T-helper 2 cell treated with Interferon-gamma antibody and Interleukin-4, amounts not matched to agents 5 μg/mL and 100 μg/mL, for 36 hours (primary cell): ENCODE measurements at places on chromosomes 2 and 18.

DNA sequence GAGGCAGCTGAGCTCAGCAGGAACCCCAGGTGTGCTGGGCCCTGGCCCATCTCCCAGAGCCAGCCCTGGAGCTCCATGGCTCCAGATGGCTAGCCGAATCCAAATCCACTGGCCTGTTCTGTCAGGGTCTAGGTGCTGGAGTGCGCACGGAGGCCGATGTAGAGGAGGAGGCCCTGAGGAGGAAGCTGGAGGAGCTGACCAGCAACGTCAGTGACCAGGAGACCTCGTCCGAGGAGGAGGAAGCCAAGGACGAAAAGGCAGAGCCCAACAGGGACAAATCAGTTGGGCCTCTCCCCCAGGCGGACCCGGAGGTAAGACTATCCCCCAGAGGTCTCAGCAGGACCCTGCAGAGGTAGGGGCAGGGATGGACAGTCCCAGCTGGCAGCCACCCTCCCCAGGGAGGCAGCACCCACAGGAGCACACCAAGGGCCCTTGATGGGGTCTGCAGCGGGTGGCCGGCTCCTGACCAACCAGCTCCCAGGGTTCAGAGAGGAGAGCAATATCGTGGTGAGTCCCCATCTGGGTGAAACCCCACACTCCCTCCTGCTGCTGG is 26.1 kb upstream of the PRLH start:
- DNase-seq, result no peak

- no peak for DNase-seq
Measured at GRCh38 chr18:2213905-2214304, 357.4 kb downstream of the METTL4 start.

- DNase-seq, result no peak
Measured at GRCh38 chr2:1979138-1979537, 234.8 kb upstream of the PXDN start.

- no peak for DNase-seq
Measured at GRCh38 chr18:26706911-26707351, 158.6 kb downstream of the AQP4 start.

DNA sequence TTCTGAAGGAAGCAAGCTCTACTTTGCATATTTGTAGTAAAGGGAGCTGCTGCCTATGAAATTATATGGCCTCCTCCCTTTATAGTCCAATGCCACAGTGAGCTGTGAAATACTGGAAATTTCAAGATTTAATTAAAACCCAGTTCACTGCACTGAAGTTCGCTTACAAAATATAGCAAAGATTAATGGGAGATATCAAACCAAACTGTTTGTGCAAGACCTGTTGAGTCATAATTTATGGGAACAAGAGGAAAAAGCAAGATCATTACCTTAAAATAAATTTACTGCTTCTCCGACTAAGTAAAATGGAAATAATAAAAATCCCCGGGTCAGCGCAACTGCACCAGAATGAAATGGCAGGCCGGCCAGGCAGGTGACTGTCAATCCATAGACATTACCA is 215.5 kb upstream of the RAB6C start:
- no peak for DNase-seq

GRCh38 chr2:2575870-2576386 is 244.9 kb upstream of the MYT1L start:
- no peak for DNase-seq

DNA sequence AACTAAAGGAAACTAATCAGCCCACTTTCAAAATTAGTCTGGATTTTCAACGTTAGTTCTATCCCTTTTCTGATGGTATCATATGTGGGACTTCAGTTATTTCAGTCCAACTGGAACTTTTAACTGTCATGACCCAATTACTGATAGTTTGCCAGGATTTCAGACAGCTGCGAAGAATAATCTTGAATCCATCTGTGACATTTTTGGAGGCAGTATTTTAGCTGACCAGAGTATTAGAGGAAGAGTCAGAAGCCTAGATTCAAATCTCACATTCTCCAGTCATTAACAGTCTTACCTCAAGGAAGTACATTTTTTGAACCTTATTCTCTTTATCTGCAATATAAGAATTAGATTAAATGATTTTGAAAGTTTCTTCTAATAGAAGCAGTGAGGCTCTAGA is 81.3 kb downstream of the PTRHD1 start:
- DNase-seq, result no peak

- DNase-seq, result no peak
Measured at GRCh38 chr2:189662669-189663226, 1.5 kb downstream of the ASNSD1 start.

- DNase-seq, result no peak
Measured at GRCh38 chr18:34650121-34650545, 60.0 kb upstream of the DTNA start.

DNA sequence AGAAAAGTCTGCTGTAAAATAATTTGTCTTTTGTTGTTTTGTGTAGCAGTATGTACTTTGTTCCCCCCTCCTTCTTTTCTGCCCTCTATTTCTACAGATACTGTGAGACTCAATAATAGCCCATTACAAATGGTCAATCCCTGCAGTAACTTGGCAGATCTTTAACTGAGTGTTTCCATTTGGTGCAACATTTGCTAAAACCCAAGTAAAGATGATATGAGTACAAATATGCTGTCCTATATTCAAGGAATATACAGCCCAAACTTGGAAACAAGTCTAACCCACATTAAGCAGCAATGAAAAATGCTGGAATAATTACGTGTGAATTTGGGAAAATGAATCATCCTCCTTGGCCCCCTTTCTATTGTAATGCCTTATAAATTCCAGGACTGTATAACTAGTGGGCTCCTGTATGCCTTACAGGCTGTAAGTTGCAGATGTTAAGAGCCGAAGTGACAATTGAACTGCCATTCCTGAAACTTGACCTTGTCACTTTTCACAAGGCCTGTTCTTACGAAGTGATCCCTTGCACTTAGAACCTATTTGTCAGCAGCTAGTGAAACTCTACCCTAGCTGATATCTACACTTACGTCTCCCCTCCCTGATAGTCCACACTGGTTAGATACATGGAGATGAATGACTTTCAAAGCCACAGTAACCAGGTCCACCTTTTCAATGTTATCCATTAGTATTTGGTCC is 104.9 kb downstream of the IRS1 start:
- DNase-seq, result no peak

GRCh38 chr2:102508863-102509262 is 35.8 kb downstream of the SLC9A4 start:
- DNase-seq, result no peak

GRCh38 chr2:173187941-173188788 is 112.5 kb downstream of the MAP3K20 start:
- no peak for DNase-seq

DNA sequence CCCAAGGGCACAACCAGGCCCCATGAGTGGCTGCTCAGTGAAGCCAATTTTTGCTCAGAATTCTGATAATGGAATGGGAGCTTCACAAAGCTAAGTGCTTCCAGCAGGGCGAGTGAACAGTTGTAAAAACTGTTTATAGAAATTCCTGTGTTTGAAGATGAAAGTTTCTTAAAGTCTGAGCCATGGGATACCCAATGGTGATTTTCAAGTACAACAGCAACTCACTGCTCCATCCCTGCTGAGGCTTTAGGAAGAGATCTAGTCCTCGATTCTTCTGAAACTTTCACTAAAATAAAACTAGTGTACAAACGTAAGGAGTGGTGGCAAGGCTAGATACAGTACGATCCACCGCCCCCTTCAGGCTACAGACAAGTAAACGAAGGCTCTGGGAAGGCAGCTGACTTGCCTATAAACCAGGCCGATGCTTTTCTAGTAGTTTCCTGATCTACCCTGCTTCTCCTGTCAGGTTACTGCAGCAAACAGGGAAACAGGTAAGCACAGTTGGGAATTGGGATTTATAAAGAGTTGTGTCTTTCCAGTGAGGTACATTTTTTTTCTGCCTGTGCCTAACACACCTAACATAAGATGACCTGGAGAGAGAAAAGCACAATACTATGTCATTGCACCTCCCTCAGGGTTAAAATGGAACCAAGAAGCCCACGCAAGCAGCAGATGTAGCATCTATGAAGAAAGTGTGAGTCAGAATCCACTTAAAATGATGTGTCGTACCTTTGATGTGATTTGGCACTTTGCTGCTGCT is 108.7 kb downstream of the UXS1 start:
- peak; percentile 58 for DNase-seq

- no peak for DNase-seq
Measured at GRCh38 chr2:201793631-201794030, 12.7 kb upstream of the CDK15 start.

- no peak for DNase-seq
Measured at GRCh38 chr2:1802469-1803216, 58.3 kb upstream of the PXDN start.

DNA sequence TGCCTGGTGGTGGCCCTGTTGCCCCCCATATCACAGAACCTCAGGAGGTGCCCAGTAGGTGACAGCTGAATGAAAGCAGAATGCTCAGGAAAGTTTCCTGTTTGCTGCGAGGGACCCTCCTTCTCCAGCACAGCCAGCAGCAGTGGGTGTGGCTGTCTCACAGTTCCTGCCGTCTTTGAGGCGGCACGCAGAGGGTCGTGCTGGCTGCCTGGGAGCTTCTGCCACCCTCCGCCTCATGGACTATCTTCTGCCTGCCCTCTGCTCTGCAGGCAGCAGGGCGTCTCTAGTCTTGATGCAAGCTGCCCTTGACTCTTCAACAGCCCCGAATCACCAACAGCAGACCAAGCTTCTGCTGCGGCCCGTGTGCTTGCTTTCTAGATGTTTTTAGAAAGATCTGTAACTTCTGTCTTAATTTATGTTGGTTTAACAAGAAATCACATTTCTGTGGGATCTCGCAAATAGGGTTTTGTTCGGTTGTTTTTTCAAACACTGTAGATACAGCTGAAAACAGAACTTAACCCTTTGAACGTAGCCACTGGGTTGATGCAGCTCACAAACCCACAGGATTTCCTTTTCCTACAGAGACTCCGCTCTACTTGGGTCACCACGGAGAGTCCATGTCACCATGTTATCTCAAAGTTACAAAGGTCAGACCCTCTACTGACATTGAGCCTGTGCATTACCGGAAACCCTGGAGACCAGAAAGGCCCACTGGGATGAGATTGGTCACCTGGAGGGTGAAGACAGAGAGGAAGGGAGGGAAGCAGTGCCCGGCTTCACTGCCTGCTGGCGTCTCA is 144.9 kb downstream of the ACOXL start:
- no peak for DNase-seq

GRCh38 chr2:220893411-220893810 is 678.7 kb downstream of the EPHA4 start:
- no peak for DNase-seq

- DNase-seq, result no peak
Measured at GRCh38 chr2:1873343-1873742, 129.0 kb upstream of the PXDN start.

DNA sequence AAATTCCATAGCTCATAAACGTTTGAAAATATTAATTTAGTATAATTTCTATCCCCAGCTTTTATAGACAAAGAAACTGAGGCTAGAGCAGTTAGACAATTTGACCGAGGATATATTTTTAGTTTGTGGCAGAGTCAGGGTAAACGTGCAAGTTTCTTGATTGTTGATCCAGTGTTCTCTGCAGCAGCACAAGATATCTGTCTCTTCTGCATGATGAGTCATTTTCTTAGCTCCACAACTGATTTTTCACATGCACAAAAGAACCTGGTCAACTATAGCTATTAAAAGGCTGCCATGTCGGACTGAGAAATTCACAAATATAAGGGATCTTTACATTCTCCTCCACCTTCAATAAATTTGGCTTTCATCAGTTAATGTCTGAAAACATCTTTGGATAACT is 143.4 kb upstream of the CYP26B1 start:
- DNase-seq, result no peak

DNA sequence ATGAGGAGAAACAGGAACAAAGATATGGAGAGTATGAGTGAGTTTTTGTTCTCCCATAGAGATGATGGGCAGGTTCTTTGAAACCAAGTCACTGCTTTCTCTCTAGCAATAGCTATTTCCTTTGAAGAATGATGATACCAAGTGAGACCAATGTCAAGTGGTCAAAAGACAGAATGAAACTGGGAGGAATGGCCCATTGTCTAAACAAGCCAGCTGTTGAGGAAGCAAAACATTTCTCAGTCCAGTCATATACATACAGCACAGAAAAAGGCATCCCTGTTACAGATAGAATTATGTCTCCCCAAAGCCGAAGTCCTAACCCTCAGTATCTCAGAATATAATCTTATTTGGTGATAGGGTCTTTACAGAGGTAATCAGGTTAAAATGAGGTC is 66.1 kb upstream of the EPC2 start:
- no peak for DNase-seq

GRCh38 chr2:43224571-43225092 is 1.8 kb downstream of the ZFP36L2 start:
- peak; percentile 56 for DNase-seq

- no peak for DNase-seq
Measured at GRCh38 chr2:65557616-65558573, 125.5 kb upstream of the SPRED2 start.

GRCh38 chr18:13605477-13605876 is 120.9 kb downstream of the FAM210A start:
- peak; percentile 3 for DNase-seq

- DNase-seq, result no peak
Measured at GRCh38 chr18:47397671-47398319, 146.3 kb upstream of the SKOR2 start.

GRCh38 chr18:41745166-41746049 is 209.6 kb upstream of the PIK3C3 start:
- no peak for DNase-seq

GRCh38 chr2:132668987-132669907 is 758 bp downstream of the LYPD1 start:
- no peak for DNase-seq
